ENCODE measurements at places on chromosomes 5 and 9.

DNA sequence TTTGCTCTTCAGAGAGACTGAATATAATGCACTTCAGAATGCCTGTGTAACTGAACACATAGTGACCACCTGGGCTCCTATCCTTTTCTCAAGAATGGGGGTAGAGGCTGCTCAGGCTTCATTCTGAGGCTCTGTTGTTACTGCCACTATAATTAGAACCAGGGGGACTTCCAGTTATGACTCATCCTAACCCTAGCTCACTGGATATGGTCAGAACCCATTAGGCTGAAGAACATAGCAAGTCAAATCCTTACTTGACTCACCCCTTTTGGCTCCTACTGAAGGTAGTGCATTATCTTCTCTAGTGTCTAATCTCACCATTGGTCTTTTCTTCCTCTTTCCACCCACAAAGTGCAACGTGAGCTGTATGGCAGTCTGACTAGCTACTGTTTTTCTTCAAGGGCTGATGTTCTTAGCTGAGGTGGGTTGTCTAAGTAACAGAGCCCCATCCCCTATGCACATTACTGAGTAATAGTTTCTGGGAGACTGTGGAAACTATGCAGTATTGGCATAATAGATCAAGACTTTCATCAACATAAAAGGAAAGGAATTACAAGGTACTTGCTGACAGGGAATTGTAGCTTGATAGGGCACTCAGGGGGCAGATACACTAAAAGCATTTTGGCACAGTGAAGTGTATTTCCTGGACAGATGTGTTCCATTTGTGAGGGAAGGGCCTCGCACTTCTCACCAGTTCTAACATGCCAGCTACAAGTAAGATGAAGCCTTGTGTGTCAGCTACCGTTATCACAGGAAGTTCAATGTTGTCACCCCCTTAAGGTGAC is 431.0 kb upstream of the MEF2C start:
- no peak for DNase-seq

GRCh38 chr5:98320343-98320742 is 453.1 kb upstream of the RGMB start:
- no peak for DNase-seq

- no peak for DNase-seq
These were observed 44.9 kb downstream of the LHFPL2 start for GRCh38 chr5:78603636-78604175.

- DNase-seq: no peak
These were observed 318.4 kb downstream of the MAN2A1 start for GRCh38 chr5:110008131-110008530.

GRCh38 chr9:68705531-68706362 is 707 bp downstream of the PIP5K1B start:
- DNase-seq: no peak

- DNase-seq: no peak
These were observed 256.2 kb downstream of the ARHGAP26 start for GRCh38 chr5:143026380-143026779.

- DNase-seq: no peak
These were observed 561.8 kb downstream of the BNC2 start for GRCh38 chr9:16308645-16309044.

All from NCI-H1694 (cell line).